ENCODE measurements at places on chromosomes 5 and 9.

- no peak for DNase-seq
Observed at GRCh38 chr5:149824120-149824519, 94.0 kb downstream of the PPARGC1B start.

DNA sequence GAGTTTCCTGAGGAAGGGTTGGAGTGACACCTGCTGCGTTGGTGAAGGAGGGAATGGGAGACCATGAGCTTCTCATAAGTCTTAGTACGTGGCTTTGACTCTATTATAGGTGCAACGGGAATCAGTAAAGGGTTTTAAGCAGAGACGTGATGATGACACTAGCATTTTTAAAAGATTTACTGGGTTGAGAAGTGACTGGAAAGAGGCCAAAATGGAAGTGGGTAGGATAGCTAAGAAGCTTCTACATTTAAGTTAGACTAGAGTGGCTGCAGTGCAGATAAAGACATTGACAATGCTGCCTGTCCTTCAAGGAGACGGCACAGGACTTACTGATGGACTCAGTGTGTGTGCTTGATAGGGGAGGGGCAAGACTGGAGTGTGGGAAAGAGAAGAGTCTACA, 6.2 kb downstream of the GAPT start:
- DNase-seq, result no peak

DNA sequence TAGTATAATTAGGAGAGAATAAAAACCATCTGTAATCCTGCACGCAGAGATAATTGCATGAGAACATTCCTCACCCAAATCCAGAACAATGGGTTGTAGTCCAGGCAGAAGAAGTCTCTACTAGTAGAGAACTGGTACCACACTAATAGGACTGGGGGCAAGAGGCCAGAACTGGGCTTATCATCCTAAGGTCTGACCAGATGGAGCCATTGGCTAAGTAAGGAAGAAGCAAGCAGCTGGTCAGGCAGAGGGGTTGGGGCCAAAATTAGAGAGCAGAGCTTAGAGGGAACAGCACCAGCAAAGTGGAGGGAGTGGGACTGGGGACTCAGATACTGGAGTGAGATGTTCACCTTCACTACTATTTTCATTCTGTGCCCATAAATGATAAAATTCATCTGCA, 35.4 kb upstream of the MAP1B start:
- DNase-seq, result no peak

DNA sequence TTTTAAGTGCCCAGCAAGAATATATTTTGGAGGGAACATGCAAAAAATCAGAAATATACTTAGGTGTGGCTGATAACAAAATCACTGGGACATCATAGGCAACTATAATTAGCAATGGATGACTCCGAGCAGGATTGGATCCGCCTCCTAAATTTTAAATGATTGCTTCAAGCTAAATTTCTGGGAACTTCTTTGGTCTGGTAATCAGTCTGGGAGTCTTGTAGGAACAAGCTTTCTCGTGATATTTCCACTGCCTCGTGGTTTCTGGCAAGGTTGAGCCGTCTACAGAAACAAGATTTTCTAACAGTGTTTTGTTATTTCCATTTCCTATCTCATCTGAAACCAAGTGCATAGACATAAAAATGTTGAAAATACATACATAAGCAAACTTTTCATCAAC, 232.6 kb downstream of the BNC2 start:
- no peak for DNase-seq

- DNase-seq, result no peak
Observed at GRCh38 chr9:801399-802071, 40.0 kb upstream of the DMRT1 start.

DNA sequence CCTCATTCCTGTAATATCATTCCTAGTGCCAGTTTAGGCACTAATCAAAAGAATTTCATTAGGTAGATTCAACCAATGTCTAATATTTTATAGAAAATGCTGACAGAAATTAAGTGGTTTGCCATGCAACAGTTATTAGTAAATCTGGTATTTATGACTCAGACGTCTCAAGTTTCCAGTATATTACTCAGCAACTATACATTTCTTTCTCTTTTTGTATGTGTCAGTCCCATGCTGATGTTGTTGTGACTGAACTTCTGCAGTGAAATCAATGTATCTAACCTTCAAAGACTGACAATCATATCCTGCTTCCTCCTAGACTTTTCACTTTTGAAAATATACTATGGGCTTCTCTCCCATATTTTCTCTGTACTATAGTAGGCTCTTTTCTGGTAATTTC, 822.5 kb downstream of the NR2F1-AS1 start:
- DNase-seq, result no peak

DNA sequence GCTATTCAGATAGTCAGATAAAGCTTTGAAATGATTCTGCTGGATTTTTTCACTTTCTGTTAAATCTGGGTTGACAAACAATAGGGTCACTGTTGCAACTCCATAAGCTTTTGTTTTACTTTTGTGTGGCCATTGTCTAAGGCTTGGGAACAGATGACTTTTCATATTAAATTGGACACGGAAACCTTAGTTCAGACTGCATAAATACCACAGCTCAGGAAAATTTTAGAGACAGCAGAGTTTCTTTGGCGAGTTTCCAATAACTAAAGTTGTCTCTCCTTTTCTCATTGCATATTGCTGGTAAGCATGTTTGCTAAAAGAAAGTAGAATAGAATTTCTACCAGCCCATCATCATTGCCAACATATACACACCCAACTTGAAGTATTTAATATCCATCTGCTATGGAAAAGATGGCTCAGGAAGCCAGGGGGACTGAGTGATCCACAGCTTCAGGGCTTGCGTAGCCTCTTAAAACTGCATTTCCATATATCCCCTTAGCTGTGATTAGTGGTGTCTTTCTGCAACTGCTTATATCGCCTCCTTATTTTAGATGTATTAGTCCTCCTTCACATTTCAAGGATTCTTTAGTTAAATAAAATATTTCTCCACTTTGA, 168.2 kb downstream of the ARHGAP26 start:
- DNase-seq, result no peak

GRCh38 chr5:68641211-68641610, 425.7 kb downstream of the PIK3R1 start:
- DNase-seq, result no peak

DNA sequence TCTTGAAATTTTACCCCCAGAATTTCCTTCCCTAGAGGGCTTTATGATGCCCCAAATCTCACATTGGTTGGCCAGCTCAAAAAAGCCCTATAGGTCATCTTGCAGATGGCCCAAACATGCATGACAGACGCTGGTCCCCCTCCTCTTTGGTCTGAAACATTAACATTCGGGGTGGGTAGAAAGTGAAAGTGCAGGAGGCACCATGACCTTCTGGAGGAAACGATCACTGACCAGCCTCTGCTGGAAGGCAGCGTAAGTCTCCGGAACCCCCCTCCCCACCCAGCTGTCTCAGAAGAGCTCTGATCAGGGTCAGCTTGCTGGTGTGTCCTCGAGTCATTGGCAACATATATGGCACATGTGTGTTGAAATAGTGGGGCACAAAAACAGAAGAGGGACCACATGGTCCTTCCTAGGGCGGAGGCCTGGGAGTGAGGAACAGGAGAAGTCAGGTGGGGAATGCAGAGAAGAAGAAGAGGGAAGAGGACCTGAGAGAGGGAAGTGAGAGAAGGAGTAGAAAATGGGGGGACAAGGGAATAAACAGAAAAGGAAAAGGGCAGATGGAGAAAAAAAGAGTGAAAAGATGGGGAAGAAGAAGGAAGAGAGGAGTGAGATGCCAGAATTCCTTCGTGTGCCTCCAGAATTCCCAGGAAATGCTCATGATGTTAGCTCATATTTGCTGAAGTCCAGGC, 46.2 kb downstream of the IL31RA start:
- no peak for DNase-seq

GRCh38 chr5:138635265-138635664, 60.1 kb upstream of the HSPA9 start:
- DNase-seq, result no peak

DNA sequence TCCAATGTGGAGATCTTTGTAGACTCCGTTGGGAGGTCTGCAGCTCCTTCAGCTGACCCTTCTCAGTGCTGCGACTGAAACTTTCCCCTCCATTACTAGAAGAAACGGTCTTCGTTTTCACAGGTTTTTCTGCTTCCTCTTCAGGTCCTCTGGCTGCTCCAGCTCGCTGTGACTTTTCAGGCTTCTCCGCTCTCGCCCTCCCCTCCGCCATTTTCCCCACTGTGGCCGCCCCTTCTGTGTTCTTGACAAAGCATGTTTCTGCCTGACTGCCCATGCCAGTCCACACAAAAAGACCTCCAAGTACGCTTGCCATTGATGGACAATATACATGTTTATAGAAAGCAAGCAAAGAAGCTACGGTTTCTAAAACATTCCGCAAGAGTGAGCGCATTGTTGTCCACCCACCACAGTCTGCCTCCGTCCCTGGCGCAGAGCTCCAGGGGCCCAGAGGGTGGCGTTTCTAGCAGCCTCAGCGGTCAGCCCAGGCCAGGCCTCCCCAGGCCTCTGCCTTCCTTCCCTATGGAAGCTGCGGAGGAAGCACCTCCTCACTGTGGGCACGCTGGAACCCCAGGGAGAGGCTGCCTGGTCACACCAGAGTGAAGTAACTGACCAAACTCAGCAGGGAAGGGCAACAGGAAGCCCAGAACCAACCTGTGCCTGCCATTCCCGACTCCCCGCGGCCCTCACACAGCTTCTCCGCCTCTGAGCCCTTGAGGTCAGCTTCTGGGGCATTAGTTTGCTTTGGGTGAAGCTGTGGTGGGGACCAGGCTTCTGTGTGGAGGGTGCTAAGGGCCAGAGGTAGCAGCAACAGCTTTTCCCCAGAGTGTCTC, 19.9 kb upstream of the S1PR3 start:
- no peak for DNase-seq

DNA sequence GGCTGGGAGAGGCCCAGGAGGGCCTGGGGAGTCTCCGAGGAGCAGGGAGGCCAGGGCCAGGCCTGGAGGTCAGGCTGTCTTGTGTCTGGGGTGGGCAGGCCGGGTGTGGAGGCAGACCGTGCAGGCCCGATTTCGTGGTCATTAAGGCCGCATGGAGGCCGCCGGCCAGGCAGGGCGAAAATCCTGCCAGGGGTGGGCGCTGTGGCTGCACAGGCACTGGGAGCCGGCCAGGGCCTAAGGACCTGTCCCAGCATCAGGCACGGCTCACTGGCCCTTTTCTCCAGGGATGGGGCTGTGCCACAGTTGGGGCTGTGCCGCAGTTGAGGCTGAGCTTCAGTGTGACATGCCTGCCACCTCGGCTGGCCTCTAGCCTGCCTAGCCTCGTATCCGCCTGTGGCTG, 35.9 kb downstream of the ASS1 start:
- no peak for DNase-seq

DNA sequence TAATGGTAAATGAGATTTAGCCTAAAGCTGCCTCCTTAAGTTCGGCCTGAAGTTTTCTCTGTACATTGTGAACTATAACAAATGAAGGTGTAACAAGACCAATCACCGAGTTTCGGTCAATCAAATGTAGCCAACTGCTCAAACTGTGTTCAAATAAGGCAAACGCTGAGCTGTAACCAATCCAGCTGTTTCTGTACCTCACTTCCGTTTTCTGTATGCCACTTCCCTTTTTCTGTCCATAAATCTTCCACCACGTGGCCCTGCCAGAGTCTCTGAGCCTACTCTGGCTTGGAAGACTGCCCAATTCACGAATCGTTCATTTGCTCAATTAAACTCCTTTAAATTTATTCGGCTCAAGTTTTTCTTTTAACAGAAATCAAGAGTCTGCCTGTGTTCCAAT, 193.5 kb upstream of the KLF9 start:
- peak; percentile 96 for DNase-seq

DNA sequence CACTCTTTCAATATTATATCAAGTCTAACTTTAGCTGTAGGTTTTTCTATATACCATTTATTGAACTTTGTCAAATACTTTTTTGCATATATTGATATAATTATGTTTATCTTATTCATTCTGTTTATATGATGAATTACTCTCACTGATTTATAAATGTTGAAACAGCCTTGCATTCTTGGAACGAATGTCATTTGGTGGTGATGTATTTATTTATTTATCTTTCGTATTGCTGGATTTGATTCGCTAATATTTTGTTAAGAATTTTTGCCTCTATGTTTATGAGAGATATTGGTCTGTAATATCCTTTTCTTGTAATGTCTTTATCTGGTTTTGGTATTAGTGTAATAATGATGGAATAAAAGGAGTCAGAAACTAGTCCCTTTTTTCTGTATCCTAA, 563.9 kb downstream of the ANXA1 start:
- no peak for DNase-seq

GRCh38 chr5:178509491-178510057, 80.6 kb downstream of the COL23A1 start:
- DNase-seq, result peak; percentile 59

DNA sequence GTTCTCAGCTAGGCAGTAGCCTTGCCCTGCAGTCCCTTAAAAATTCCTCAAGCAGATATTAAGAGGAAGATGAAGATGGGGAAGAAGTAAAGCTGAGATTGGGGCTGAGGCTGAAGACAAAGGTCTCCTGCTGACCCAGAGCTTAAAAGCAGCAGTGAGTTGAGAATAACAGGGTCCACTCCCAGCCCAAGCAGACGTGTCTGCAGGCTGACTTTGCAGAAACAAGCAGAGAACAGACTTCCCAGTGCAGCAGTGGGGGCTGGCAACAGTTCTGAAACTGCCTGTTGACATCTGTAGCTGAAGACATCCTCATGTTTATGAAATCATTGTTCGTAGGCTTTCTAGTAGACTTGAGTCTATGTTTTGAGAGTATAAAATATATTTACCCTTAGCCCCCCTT, 1.1 kb downstream of the CTXN3 start:
- no peak for DNase-seq

DNA sequence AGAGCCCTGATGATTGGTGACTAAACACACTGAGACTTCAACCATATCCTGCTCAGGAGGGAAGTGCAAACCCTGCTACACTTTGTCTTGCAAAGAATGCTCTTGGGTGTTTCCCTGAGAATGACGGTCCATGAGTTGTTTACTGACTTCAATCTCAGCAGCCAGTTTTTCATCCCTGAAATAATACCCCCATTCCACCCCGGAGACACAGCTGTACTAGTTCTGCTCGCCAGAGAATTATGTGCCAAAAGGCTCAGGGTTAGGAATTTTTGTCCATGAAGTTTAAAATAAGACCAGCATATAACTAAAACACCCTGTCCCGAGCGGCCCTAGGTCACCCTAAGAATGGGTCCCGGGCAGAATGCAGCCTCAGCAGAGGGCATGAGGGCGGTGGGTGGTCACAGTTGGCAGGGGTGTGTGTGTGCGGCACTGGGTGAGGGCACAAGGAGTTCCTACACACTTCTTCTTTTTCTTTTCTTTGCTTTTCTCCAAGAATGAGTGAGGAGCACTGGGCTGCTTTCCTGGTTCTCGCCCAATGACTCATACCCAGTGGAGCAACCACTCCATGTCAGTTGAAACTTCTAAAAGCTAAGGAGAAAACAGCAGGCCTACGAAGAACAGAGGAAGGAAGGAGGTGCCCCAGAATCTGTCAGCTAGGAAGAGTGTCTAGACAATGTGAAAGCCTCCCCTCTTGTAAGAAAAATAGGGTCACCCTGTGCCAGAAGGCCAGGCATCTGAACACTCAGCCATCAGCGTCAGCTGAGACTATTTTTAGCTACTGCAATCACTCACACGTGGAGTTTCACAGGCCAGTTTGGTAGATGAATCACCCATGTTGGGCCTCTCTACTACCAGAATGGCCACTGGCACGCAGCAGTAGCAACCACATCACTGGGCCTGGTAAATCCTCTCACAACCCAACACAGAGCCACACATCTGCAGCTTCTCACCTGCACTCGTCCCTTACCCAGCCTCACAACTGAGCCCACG, 105.9 kb downstream of the DPYSL3 start:
- peak; percentile 98 for DNase-seq

GRCh38 chr5:36704131-36704530, 97.7 kb downstream of the SLC1A3 start:
- no peak for DNase-seq

Data from MV-4-11 (cell line).